HS-27A (cell line): ENCODE measurements at places on chromosomes 4 and X.

GRCh38 chr4:147409350-147409749, 71.5 kb upstream of the EDNRA start:
- no peak for DNase-seq

DNA sequence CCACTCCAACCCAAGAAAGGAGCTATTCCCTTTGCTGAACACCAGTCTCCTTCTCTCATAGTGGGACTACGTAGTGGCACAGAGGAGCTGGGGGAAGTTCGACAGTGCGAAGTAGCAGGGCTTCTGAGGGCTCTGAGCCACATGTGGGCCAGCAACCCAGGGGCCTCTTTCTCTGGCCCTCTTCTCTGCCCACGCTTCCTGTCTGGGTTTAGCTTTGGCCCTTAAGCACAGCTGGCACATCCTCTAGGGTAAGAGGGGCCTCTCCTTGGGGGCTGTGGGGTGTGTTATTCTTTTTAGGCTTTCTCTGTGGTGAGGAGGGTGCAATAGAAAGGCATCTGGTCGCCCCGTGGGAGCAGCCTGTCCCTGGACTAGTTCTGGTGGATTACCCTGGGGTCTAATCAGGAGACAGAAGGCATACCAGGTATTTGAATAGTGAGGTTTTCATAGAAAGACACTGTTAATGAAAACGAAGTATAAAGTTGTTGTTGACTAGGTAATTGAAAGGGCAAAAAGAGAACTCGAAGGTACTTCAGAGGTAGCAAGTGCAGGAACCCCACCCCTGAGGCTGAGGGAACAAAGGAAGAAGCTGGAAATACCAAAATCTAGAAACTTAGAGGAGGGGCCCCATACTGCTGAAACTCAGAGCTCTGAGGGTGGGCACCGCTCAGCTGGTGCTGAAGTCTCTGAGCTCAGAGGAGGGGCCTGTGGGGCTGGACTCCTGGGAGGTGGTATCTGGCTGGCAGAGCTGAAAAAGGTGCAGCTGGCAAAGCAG, 151.9 kb upstream of the RPS6KA3 start:
- no peak for DNase-seq

- DNase-seq, result no peak
Measured at GRCh38 chrX:17299206-17299605, 75.8 kb upstream of the NHS start.

- no peak for DNase-seq
Measured at GRCh38 chr4:11183356-11183740, 245.3 kb downstream of the HS3ST1 start.
